NK-92 treated with Interleukin-12 subunit alpha and Interleukin-12 subunit beta, amount 100 ng/mL, for 24 hours (cell line): ENCODE measurements at places on chromosomes 6 and 20.

DNA sequence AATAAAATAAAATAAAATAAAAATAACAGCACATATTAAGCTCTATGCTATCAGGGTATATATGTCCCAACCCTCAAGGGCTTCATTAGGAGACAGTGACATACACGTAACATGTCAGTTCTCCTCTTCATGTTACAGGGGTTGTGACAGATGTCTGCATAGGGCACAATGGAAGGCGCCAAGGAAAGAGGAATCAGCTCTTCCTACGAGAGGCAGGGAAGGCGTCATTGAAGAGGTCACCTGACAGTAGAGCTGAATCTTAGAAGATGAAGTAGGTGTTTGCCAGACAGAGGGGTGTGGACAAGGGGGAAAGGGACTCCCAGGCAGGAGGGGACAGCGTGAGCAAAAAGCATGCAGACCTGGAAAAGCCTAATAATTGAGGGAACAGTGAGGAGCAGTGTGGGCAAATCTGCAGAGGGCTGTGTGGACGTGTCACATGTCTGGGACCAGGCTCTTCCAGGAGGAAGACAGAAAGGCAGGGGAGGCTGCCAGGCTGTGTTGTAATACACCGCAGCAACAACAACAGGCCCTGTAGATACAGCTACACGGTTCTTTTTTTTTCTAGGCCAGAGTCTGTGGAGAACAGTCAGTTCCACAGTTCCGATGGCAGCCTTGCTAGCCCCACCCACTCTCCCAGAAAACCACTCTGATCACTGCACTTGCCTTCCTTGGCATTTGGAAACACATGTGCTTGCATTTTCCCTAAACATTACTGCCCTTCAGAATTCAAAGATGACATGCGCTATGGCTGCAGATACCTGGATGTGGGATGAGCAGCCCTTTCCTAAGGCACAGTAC, 2.5 kb upstream of the FKBP5 start:
- no peak for DNase-seq

DNA sequence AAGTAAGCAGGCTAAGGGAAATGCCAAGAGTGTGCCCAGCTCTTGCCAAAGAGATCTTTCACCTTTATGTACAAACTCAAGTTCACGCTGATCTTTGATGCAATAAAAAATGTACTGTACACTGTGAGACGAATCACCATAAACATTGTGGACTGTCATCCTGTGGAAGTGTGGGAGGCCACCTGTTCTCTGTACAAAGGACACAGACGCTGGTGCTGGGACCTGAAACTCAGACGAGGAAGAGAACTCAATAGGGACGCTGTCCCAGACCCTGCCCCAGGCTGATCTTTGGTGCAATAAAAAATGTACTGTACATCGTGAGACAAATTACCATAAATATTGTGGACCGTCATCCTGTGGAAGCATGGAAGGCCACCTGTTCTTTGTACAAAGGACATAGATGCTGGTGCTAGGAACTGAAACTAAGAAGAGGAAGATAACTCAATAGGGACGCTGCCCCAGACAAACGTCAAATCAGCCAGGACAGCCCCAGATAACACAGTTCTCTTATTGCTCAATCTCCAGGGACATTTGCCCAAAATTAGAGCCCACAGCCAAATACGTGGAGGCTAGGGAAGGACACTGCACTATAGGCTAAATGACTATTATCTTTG, 312.7 kb upstream of the SGK1 start:
- no peak for DNase-seq

GRCh38 chr6:151807513-151808370, at the start of gene ESR1:
ESR1 (plus strand) TSS chr6:151807682; CDS start chr6:151807913, 231 bp downstream.
- DNase-seq, result no peak

DNA sequence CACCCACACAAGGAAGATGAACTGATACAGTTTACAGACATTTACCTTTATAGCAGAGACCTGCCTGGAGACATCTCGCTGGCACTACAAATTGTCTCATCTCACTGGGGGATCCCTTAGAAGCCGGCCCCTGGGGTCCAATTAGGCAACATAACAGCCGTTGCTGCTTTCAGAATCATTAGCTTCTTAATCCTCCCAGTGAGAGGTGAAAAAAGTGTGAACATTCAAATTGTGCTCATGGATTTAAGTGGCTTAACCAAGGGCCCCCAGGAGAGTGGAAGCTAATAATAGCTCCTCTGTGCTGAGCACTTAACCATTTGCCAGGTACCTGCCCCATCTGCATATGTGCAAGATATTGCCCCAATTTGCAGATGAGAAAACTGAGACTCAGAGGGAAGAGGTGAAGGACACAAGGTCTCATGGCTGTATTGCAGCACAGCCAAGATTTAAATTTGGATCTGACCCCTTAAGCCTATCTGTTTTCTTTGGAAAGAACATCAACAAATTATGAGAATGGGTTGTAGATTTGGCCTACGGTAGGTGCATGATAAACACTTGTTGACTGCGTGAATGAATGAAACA, 101.0 kb downstream of the EYA2 start:
- DNase-seq, result no peak

GRCh38 chr20:39935901-39936300, 753.1 kb downstream of the MAFB start:
- DNase-seq, result no peak

GRCh38 chr20:22719167-22719591, 134.8 kb upstream of the FOXA2 start:
- DNase-seq, result no peak

GRCh38 chr6:139175389-139175948, 40.6 kb downstream of the HECA start:
- DNase-seq, result no peak

DNA sequence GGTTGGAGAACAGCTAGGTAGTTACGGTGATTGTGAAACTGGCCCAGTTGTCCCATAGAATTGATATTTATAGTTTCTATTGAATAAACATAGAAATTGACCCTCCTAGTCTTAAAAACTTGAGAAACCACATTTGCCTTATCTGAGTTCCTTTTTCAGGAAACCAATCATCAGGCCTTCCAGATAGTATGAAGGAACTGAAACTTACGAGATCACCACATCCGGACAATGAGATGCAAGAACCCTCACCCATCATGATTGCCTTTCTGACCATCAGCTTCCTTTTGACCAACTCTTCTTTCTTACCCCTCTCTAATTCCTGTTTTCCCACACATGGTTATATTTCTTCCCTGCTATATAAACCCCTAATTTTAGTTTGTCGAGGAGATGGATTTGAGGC, 21.8 kb downstream of the SLC35F1 start:
- DNase-seq, result no peak

DNA sequence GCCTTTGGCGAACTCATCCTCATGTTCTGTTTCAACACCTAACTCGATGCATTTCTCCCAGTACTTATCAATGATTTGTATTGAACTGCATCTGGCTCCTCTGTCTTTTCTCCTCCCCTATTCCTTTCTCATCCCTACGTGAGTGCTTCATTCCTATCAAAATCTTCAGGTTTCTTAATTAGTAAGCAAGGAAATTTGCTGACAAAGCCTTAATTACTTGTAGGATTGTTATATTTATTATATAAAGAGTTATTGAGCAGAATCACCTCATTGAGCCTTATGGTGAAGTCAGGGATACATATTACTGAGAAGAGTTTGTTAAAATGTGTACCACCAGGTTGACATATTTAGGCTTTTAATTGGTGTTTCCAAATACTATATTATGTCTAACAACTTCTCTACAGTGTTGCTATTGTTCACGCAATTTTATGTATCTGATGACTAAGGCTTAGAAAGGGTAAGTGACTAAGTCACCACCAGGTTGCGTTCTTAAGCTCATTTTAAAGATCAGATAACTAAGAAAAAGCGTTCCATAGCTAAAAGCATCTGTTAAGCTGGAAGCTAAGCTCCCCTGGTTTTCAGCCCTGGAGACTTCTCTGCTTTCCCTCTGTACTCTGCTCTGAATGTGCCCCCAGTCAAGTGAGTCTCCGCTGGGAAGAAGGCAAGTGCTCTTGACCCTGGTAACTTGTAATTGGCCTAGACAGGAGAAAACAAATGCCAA, 18.9 kb downstream of the SCGN start:
- no peak for DNase-seq

DNA sequence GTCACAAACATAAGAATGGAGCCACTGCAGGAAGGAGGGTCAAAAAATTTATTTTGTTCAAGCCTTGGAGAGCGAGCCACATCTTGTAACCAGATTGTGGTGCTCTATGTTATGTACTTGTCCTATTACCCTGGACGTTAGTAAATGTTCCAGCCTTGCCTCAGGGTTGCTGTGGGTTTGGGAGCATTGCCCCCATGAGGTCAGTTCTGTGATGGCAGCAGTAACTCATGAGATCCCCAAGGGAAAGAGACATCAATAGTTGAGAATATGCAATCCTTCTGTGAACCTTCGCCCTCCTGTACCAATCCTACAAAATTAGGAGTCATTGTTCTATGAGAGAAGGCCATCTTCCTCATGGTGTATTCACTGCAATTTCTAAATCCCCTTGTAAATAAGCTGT, 16.4 kb upstream of the CFAP206 start:
- DNase-seq, result no peak

- no peak for DNase-seq
These were observed 1.2 kb upstream of the PI3 start for GRCh38 chr20:45173522-45173921.

DNA sequence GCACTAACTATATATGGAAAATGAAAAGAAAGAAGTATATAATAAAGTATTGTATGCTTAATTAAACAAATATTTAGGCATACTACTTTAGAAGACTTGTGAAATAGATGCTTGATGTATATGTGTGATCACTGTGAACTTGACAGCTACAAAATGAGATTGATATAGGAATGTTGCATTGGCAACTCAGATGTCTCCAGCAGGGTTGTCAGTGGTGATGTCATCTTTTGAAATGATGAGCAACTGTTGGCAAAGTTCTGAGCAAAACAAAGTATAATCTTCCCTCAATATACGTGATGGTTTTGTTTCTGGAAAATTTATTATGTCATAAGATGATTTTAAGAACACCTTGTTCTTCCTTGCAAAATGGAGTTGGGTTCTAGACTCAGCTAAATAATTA, 133.8 kb downstream of the ARID1B start:
- no peak for DNase-seq

- no peak for DNase-seq
These were observed 37.9 kb downstream of the SYNDIG1 start for GRCh38 chr20:24507182-24507853.

DNA sequence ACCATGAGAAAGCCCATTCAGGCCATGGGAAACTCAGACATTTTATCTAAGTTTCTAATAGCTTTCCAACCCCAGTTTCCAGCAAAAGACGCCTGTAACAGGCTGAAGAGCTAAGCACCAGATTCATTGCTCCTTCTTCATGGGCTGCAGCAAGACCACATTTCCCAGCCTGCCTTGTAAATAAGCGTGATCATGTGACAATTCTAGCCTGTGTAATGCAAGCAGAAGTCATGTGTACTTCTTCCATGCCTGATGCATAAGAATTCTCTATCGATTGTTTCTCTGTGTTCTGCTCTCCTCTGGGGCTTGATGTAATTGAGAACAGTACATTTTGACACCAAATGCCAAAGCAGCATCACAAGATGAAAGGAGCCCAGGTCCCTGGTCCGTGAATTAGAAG, 6.8 kb downstream of the PCSK2 start:
- no peak for DNase-seq

GRCh38 chr6:73513496-73513854, 7.4 kb downstream of the EEF1A1 start:
- DNase-seq, result no peak

DNA sequence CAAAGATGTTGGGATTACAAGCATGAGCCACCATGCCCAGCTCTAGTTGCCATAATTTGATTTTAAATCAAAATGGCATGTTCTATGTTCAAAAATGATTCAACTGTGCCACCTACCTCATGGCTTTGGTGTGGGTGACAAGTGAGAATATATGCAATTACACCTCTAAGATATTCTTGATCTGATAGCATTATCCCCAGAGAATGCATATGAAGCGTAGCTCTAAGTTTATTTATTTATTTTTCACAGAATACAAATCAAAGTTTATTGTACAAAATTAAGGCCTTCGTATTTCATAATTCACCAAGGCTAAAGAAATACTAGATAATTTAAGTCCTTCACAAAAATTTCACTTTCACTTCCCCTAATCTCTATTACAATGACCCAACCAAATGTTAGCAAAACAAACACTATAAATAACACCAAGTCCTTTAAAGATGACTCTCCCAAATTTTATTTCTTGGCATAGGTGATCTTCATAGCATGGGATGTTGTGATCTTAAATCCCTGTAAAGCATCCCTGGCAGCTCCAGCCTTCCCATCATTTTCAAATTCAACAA, 205.9 kb upstream of the TAB2 start:
- no peak for DNase-seq

DNA sequence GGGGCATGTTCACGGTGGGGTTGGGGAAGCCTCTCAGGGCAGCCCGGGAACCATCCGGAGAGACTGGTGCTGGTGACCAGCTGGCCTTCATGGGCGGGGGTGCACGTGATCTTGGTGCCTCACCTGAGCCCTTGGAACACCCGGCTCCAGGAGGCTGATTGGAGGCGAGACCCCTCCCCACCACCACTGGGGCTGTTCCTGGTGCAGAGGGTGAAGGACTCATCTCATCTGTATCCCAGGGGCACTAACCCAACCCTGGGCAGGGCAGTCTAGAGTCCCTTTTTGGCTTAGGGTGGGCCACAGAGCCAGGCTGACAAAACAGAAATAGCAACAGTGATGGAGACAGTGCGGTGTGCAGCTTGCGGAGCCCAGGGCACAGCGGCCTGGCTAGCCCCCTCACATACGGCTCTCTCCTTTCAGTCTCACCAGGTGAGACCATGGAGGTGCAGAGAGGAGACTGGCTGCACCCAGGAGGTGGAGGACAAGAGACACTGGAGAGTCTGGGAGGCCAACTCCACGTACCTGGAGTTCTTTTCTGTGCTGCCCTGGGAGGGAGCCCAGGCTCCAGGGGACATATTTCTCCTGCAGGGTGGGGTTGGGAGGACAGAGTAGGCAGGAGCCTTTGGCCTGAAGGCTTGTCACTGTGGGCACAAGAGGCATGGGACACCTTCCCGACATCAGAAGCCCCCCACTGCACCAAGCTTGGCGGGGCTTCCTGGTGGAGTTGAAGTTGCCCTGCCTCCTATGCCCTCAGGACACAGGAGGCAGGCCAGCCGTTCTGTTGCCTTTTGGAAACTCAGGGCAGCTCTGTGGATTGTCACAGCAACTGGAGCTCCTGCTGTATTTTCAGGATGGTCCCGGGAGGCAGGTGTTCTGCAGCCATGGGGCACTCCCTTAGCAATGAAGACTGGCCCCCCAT, 106.0 kb downstream of the SYCP2 start:
- no peak for DNase-seq

DNA sequence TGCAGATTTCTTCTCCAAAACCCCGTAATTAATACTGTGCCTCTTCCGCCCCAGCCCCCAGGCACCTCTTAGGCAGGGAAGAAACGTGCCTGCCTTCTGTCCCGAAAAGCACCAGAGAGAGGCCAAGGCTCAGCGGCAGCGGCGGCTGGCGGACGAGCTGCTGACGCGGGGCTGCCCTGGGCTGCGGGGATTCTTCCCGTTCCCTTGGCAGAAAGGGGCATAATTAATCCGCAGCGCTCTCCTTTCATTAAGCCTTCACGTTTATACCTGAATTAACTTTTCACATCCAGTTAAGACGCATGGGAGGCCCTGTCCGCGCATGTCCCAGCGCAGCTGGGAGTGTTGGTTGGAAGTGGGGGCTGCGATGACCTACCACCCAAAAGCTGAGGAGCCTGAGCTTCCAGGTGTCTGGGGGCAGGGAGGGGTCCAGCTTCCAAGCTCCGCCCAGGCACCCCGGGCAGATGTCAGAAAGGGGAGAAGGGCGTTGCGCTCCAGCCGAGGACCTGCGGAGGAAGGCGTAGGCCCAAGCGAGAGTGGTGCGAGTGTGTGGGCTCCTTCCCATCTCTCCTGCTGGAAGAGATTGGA, 167.4 kb upstream of the LRFN2 start:
- DNase-seq, result no peak

- DNase-seq, result no peak
These were observed 2.8 kb downstream of the KCNQ5 start for GRCh38 chr6:72624557-72625160.
